ENCODE measurements at places on chromosomes 1 and 21.

DNA sequence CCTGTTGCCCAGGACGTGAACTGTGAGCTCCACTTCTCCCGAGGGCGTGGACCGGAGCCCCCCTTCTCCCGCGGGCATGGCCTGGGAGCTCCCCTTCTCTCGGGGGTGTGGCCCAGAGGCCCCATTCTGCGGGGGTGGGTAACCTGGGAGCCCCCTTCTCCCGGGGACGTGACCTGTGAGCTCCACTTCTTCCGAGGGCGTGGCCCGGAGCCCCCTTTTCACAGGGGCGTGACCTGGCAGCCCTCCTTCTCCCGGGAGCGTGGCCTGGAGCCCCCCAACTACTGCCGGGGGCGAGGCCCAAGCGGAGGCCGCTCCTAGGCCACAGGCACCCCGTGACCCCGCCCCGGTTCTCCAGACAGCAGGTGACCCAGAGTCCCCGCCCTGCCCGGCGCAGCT is 320 bp downstream of the C1orf174 start:
- DNase-seq = no peak

DNA sequence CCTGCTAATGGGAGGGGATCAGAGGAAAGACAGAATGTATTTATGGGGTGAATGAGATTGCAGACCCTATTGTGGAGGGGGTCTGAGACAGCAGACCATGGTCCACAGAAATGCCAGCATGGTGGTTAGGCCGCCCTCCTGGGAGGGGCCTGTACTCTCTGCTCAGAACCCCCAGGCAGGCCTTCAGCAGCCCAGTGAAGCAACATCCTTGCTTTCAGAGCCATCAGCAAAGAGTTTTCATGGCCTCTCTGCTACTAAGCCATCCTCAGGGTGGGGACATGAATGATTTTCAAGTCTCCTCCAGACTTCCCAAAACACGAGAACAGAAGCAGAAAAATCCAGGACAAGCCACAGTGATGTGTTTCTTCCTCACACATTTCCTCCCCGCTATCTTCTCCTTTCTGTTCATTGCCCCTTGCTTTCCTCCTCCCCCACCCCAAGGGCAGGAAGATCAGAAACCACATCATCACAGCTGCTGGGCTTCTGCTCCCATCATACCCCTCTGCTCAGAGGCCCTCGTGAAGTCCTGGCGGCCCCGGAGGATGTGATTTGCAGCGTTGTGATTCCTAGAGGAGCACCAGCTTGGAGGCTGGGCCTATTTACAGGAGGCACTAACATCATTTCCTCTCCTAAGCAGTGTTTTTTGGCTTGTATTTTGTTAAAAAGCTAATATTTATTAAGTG is 48.0 kb downstream of the ABCA4 start:
- no peak for DNase-seq

DNA sequence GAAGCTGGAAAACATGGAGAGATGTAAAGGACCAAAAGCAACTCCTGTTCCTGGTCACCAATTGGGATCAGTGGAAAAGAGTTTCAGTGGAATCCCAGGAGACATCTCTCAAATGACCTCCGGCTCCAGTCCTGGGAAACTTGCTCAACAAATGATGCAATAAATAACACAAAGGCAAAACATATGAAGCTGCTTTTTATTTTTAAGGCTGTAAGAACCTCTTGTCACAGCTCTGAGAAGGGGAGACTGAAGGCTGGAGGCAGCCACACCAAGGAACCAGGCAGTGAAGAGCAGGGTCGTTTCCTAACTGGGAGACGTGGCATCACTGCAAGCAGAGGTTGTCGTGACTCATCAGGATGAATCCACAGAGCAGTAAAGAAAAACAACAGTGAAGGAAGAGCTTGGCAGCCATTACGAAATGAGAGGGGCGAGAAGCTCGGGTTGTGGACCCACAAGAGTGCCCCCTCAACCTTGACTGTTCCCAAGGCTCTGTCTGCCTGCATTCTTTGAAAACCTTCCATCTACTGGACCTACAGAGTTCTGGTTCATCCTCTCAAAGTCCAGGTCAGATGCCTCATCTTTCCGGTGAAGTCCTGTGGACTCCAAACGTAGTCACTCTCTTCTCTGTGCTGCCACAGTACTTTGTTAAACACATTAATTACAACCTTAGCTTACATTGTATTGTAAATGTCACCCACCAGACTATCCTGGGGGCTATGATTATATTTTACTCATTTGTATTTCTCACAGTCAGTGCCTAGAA is 32.1 kb downstream of the JAK1 start:
- no peak for DNase-seq

DNA sequence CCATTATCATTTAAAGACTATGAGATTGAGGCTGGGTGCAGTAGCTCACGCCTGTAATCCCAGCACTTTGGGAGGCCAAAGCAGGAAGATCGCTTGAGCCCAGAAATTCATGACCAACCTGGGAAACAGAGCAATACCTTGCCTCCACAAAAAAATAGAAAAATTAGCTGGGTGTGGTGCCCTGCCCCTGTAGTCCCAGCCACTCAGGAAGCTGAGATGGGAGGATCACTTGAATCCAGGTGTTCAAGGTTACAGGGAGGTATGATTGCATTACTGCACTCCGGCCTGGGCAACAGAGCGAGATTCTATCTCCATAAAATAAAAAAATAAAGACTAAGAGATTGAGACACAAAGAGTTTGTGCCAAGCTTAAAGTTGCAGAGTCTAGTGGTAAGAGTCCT is 537.0 kb downstream of the DPYD start:
- no peak for DNase-seq

GRCh38 chr1:92972409-92973129 is 11.3 kb upstream of the DIPK1A start:
- DNase-seq = no peak

- no peak for DNase-seq
These were observed 18.5 kb upstream of the BTG3 start for GRCh38 chr21:17631195-17631594.

DNA sequence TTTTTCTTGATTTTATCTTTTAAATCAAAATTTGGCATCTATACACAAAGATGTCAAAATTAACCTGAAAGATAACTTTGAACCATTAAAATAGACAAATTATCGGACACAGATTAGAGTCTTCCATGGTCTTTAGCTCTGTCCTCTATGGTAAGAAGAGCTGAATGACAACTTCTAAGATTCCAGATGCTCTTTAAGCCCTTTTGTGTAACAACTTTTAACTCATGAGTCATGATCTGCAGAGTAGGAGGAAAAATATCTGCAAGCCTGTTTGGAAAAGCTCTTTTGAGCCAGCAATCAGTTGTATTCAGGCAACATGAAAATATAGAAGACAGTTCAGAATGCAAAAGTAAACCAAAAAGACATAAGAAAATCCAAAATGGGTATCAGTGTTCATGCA is 37.8 kb downstream of the TTC13 start:
- DNase-seq = no peak

DNA sequence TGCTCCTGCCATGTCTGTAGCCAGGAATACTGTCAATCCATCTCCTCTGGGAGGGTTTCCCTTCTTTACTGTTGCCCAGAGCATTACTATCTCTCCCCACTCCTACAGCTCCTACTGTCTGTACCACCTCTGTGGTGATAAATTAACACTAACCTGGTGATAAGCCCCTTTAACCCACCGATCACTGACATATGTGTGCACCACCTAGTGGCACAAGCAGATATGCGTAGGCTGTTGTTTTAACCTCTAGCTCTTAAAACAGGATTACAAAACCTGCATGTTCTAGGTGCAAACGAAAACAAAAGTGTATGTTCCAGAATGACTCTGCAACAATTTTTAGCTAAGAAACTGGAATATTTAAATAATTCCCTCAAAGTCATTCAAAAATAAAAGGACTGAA is 93.9 kb upstream of the BEND5 start:
- no peak for DNase-seq

DNA sequence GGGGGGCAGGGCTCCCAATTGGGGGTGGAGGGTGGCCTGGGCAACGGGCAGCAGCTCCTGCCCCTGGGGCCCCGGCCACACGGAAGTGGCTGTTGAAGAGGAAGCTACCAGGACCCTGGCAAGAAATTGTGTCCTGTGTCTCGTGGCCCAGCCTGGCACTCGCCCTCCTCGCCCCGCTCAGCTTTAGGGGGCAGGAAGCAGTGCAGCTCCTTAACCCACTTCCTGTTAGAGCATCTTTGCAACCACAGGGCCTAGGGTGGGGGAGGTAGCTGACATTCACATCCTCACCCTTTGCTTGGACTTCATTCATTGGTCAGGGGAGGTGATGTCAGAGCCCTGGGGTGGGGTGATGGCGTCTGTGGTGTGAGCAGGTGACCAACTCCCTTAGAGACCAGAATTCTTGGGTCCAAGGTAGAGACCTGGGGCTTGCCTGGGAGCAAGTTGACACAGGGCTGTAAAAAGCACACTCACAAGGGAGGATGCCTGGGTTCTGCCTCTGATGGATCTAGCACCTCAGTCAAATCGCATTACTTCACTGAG is at the start of gene ARHGAP30:
Gene ARHGAP30, minus strand, starts transcription at position 161 of the 540 bp plus-strand sequence. CDS start 267 bp downstream, outside the sequence.
- DNase-seq = peak; percentile 88
